Fibroblast of skin of left biceps (primary cell): ENCODE measurements at places on chromosomes 11 and 22.

GRCh38 chr22:27454807-27455450 is 346.6 kb downstream of the MN1 start:
- DNase-seq, result no peak

DNA sequence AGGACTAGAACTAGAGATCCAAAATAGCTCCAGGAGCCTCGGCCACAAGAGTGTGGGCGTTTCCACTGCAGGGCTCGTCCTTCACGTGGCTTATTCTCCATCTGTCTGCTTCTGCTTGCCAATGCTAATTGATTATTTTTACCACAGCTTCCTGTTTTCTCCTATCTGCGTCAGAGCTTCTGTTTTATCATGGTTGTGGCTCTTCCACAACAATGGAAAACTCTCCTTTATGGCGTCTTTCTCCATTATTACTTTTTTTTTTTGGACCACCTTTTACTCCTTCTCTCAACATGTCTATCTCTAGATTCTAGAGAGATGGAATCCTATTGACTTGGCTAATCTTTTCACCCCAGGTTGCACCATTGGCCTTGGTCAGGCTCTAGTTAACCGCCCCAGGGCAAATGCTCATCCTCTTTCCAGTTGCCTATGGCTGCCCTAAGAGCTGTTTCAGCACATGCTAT is 25.9 kb downstream of the CAT start:
- no peak for DNase-seq

- no peak for DNase-seq
These were observed 7.6 kb upstream of the PARVG start for GRCh38 chr22:44173154-44173553.

- DNase-seq, result no peak
These were observed 9.8 kb downstream of the TOLLIP start for GRCh38 chr11:1299621-1300020.

DNA sequence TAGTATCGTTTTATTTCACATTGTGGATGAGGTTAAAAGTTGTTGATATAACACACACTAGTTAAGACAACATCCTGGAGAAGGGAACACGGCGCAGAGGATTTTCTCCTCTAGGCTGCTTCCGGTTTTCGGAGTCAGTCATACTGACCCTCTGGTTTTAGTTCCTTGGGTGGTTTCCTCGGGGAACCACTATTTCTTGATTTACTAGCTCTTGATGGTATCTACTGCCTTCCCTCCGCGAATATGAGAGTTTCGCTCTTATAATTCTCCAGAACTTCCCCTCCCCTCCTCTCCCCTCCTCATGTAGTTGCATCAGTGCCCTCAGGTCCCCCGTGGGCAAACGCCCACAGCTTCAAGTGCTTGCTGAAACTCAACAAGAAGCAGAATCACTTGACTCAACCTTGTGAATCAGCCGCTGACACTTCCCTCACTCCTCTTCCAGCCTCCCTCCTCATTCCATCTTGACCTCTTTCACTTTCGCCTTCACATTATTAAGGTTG is 15.9 kb upstream of the APOBEC3A start:
- no peak for DNase-seq

DNA sequence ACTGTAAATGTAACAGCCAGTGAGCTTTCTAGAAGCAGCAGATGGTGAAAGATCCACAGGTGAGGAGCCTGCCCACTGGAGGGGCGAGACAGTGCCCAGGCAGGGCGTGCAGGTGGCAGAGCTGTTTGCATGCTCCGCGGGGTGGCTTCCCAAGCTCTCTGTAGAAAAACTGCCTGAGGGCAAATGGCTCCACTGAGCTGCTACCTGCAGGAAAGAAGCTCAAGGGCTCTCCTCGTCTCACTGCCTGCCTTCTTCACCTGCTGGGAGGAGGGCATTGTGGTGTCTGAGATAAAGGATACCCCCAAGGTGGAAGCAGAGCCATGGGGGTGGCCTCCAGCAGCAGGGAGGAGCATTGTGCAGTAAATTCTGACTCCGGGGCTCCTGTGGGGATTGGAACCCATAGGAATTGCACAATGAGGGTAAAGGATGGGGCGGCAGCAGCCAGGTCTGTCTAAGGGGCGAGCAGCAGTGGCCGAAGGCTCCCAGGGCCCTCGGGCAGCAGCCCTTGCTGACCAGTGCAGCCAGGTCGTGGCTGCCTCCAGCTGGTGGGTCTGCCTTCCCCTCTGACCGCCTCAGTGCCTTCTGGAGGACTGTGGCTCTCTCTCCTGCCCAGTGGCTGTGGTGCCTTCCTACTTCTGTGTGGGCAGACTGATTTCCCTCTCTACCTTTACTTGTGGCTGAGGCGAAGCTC is 28.0 kb upstream of the CABP7 start:
- no peak for DNase-seq

GRCh38 chr11:95461858-95462257 is 230.9 kb upstream of the SESN3 start:
- no peak for DNase-seq

- no peak for DNase-seq
These were observed 55.7 kb downstream of the SCUBE1 start for GRCh38 chr22:43287441-43287840.

DNA sequence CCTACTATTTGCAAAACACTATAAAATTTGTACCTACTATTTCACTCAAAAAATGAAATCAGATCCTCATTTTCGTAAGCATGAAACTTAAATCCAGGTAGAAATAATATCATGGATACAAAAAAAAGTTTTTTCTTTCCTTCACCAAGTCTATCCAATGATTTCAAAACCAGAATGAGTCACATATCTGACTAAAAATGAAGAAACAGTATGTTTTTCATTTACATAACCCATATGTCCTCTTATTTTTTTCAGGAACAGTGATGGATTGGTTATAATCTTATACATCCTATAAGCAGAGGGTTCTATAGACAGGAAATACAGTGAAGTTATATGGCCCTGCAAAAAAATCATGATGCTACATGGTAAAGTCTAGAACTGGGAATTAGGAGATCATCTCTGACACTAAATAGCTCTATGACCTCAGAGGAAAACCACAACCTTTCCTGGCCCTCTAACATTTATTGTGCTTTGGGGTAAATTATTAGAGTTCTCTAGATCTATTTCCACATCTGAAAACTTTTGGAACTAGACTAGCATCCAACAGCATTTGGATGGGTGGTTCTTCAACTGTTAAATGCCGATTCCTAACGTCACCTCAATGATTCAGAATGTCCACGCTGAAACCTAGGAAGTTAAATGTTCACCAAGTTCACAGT is 10.9 kb downstream of the MTMR2 start:
- DNase-seq, result no peak

GRCh38 chr22:31083377-31083768 is 2.3 kb downstream of the SMTN start:
- no peak for DNase-seq

GRCh38 chr11:119530509-119530908 is 107.5 kb upstream of the THY1 start:
- DNase-seq, result no peak

DNA sequence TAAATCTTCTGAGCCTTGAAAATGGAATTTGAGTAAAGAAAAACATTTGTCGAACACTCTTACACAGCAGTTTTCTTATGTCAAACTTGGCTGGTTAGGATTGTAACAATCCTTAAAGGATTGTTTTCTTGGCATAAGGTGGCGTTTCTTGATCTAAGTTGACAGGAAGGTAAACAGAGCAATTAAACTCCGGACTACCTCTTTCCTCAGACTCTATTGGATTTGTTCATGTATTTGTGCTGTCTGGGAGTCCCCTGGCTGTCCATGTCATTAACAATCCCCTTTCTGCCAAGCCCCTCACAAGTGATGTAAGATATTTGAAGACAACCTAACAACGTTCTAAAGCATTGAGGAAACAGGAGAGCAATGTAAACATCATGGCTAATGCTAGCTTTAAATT is 222.5 kb upstream of the SNX19 start:
- no peak for DNase-seq

GRCh38 chr22:33563220-33563964 is 356.9 kb downstream of the LARGE1 start:
- no peak for DNase-seq

GRCh38 chr11:118095493-118095892 is 8.7 kb upstream of the SMIM35 start:
- DNase-seq, result no peak

DNA sequence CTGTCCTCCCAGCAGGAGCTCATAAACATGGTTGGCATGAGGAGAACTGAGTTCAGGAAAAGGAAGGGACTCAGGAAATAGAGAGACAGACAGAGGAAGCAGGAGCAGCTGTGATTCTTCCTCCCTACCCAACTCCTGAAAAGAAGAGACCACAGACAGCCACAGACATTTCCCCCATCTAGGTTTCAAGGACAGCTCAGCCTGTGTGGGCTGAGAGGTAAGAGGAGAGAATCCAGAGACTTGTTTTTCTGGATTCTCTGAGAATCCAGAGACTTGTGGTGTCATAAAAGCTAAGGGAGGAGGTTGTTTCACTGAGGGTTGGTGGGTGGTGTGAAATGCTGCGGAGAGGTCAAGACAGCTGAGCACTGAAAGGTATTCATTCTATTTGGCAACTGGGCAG is 19.0 kb upstream of the STK33 start:
- no peak for DNase-seq

DNA sequence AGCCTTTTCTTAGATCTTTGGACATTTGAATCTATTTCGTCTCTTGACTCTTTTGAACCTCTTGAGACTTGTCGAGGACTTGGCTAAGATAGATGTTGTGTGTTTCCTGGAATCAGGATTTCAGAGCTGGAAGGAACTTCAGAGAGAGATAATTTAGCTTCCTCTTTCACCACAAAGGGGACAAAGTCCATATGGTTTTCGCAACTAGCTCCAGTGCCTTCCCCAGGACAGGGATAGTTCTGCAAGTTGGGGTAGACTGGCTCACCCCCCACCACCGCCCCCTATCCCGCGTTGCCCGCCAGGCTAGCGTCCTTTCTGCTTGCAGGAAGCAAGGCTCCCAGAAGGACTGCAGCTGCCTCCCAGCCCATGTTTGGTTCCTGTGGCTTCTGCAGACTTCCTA is 75.7 kb upstream of the MYO18B start:
- DNase-seq, result no peak

GRCh38 chr22:38569181-38569971 is 607 bp downstream of the DMC1 start:
- no peak for DNase-seq
